ENCODE measurements at places on chromosomes 1 and 21.

- no peak for DNase-seq
Observed at GRCh38 chr21:31938330-31939301, 65.8 kb downstream of the HUNK start.

GRCh38 chr1:156881663-156882062 lies 11.9 kb upstream of the PEAR1 start:
- DNase-seq = no peak

DNA sequence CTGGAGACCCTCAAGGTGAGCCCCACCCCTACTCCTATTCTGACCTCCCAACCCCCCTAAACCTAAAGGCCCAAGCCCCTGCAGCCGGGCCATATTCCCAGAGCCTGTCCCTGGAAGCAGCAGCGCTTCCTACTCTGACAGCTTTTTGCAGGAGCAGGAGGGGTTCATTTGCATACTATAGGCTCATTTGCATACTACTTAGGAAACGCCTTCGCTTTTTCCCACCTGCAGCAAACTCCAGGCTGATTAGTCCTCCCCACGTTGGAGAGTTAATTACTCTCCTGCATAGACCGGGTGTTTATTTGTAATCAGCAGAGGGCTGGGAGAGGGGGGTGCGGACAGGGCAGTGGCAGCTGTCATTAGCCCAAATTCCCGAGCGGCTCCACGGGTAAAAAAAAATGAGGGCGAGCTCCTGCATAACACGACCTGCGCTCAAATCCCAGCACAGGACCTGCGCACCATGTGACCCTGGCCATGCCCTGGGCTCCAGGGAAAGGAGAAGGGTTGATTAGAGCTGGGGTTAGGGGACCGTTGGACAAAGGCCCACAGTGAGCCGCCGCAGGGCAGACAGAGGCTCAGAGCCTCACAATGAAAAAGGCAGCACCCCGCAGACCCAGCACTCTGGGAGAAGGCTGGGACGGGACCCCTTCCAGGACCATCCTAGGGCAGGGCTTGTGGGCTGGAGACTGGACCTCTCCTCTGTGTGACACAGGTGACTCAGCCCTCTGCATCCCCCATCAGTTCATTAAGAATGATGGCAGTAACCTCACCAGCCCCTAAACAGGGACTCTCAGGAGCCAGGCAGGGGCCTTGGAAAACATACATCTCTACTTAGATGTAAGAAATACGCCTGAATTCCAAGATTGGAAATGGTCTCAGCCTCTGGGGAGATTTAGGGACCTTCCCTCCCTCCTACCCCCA lies 9.9 kb upstream of the C1QA start:
- no peak for DNase-seq

- no peak for DNase-seq
Observed at GRCh38 chr1:221998186-221998612, 256.3 kb upstream of the DUSP10 start.

DNA sequence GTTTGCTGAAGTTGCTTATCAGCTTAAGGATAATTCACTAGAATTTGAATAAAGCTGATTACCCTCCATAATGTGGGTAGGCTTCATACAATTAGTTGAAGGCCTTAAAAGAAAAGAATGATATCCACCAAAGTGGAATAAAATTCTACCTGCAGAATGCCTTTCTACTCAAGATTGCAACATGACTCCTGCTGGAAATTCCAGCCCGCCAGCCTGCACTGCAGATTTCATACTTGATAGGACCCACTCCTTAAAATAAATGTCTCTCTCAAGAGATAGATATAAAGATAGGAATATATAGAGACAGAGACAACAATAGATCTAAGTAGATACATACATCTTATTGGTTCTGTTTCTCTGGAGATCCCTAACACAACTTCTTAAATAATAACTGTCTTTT lies 23.7 kb upstream of the INSL5 start:
- DNase-seq = no peak

- no peak for DNase-seq
Observed at GRCh38 chr1:183901748-183902330, 96.9 kb downstream of the RGL1 start.

GRCh38 chr21:31191553-31191952 lies 152.5 kb downstream of the TIAM1 start:
- DNase-seq = no peak

- DNase-seq = no peak
Observed at GRCh38 chr1:70963374-70963773, 84.2 kb downstream of the PTGER3 start.

DNA sequence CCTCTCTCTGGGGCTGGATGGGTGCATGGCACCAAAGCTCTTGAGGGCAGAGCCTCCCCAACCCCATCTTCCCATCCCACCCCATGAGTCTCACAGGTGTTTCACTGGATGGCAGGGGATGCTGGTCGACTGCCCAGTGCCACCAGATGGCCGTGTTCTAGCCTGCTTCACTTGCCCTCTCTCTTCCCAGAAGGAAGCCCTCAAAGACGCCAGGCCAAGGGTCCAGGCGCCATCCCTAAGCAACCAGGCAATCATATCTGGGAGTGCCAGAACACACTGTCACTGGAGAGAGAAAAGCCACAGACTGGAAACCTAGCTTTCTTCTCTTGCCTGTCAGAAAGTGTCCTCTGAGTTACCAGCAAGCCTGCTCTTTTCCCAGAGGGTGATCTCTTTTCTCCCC lies 26.7 kb downstream of the PIGM start:
- no peak for DNase-seq

- no peak for DNase-seq
Observed at GRCh38 chr21:44332383-44332782, 6.8 kb downstream of the CFAP410 start.

DNA sequence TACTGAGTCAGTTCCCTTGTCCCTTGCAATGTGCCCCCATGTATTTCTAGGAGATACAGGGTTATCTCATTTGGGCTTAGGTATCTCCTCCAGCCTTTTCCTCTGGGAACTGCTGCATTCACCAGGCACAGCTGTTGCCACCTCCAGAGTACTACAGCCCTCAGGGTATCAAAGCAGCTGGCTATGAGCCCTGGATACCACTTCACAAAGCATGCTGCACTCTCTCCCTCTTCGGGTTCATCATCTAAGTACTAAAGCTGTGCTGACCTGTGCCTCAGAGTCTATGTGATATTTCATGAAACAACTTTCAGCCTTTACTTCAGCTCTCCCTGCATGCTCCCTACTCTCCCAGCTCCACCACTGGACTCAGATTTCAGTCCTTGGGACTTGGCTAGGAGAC lies 62.3 kb downstream of the CCDC185 start:
- no peak for DNase-seq

DNA sequence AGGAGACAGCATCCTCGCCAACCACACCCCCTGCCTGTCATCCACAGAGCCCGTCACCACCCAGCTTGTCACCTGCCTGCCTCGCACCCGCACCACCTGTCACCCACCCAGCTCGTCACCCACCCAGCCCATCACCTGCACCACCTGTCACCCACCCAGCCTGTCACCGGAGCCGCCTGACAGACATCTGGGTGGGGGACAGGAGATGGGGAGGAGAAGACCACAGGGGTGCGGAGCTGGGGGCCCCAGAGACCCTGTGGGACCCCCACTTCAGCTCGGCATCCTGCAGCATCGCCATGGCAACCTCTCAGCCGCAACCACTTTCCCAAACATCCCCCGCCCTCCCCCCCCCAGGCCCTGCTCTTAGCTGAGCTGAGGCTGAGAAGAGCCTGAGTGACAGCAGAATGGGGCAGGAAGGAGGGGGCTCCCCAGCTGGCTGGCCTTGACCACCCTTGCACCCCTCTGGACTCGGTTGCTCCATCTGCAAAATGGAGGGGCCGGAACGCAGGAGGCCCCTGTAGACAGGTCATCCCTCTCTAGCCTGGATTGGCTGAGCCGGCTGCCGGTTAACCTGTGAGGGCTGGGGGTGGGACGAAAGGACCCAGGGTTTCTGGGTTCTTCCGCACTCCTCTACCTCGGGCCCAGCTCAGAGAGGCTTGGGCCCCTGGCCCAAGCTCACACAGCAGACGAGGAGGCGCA lies 11.6 kb downstream of the AHDC1 start:
- no peak for DNase-seq

DNA sequence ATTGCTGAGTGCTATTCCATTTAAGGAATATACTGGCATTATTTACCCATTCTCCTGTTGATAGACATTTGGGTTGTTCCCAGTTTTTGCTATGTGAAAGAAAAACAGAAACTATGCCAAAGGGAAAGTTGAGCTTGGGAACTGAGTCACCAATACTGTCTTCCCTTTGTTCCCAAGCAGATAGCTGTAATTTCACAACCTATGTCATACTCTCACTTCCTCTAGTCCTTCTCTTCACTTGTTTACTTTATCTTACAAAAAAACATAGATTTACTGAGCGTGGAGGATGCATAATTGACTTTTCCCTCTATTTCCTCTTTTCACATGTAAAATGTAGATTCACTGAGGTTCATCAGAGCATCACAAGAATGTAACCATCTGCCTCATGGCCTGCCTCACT lies 32.4 kb upstream of the PGBD5 start:
- no peak for DNase-seq

DNA sequence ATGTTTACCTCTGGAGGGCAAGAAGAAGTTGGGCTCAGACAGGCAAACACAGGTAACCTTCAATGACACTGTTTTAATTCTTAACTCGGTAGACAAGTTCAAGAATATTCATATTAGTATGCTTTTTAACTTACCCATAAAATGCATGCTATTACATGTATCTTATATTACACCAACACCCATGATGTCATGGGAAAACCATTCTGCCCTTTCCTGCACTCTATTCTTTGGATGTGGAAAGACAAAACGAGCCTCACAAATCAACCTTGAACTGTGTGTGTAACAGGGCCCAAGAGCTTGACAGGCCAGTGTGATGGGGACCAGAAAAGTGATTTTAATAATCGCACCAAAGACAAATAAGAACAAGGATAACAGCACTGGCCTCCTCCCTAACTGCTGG lies 22.6 kb upstream of the RAP1GAP start:
- no peak for DNase-seq

DNA sequence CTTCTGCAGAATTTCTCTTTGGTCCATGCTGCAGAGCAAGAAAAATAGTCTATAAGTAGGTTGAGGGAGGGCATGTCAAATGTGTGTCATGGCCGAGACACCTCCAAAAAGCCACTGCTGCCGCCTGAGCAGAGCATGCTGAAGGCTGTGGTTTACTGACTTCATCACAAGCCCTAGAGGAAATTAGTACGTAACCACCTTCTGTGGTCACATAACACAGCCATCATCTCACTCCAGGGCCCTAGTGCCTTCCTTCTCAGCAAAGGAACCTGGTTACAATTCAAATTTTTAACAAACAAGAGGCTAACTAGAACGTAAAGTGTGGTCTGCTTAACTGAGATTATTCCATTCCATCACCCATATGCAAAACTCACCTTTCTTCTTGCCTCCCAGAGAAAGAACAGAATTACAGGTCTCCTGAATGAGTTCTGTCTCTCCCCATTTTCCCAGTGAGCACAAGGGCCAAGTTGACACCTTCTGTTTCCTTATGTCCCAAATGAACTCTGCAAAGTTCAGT lies at the start of gene PTPN22:
TSS of gene PTPN22 (minus strand) at position 116 of the 517 bp plus-strand sequence.
- no peak for DNase-seq

DNA sequence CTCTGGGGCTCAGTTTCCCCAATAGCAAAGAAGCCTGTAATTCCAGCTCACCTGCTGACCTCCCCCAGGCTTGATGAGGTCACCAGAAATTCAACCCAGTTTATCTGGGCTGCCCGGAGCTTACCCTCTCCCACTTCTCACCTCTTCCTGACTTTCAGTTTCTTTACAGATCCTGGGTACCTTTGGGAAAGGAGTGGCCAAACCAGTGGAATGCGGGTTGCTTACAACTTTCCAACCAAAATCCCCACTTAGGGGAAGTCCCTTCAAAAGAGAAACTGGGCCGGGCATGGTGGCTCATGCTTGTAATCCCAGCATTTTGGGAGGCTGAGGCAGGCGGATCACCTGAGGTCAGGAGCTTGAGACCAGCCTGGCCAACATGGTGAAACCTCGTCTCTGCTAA lies 5.9 kb upstream of the MARCKSL1 start:
- no peak for DNase-seq

- no peak for DNase-seq
Observed at GRCh38 chr1:60573726-60574409, 500.3 kb upstream of the C1orf87 start.

- no peak for DNase-seq
Observed at GRCh38 chr1:212491454-212491853, 58.7 kb downstream of the NENF start.

GRCh38 chr21:32206631-32207405 lies 72.0 kb downstream of the MIS18A start:
- no peak for DNase-seq

- DNase-seq = no peak
Observed at GRCh38 chr1:84208935-84209334, 64.9 kb downstream of the PRKACB start.

DNA sequence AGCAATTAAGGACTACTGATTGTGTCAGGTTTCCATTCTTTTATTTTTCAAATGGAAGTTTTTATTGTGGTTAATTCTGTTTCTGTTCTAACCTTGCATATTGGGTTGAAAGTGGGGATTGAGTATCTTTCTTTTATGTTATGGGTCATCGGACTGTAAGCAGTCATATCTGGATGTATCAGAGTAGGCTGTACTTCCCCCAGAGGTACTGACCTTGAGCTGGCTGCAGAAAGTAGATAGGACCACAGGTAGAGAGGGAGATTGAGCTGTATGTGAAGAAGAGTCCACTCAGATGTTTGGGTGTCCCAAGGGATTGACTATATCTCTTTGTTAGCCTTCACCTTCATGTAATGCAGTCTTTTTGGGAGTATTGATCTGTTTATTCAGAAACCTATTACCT lies 20.5 kb upstream of the ALG14 start:
- DNase-seq = no peak

- no peak for DNase-seq
Observed at GRCh38 chr21:28268685-28269084, 724.0 kb downstream of the LTN1 start.

GRCh38 chr1:198171667-198172540 lies 15.1 kb downstream of the NEK7 start:
- DNase-seq = no peak

DNA sequence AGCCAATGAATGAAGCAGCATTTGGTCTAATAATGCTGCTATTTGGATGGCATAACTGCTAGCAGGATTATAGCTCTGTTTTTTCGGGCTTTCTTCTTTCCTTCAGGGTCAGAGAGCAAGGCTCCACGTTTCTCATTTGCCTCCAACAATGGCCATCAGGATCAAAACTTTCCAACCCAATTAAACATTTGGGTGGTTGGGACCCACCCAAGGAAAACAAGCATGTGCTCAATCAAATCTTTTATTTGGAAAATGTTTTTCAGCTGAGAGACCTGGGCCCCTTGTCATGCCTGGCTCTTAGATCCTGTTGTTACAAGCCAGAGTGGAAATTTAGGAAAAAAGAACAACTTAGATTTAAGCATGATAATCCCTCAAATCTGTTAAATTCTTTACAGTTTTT lies 373.1 kb upstream of the USP24 start:
- peak; percentile 28 for DNase-seq

Data from spinal cord (tissue), 10 donors.